ENCODE measurements at places on chromosomes 4 and X.

DNA sequence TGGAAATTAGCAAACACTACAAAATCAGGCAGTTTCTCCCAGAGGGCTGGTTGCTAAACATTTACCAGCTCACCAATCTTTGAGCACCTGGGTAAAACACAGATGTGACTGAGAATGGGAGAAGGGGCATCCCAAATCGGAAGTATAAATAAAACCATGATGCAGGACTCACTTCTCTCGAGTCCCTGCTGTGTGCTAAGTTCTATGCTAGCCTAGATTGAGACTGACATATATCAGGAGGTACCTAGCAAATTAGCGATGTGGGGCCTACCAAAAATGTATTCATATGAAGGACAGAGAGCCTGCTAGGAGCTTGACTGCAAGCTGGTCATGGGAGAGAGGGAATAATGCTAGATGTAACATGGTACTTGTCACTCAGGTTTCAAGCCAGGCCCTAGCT, 171.9 kb upstream of the PGRMC2 start:
- no peaks in the 10 kb centered on the region for H3K27me3 ChIP-seq
- no peaks in the 10 kb centered on the region for H3K36me3 ChIP-seq

GRCh38 chr4:104940927-104941326, 205.7 kb upstream of the TET2 start:
- H3K4me3 ChIP-seq: no peak overlapping the region
- no peak for DNase-seq
- no peak overlapping the region for H3K27ac ChIP-seq
- no peaks in the 10 kb centered on the region for H3K4me1 ChIP-seq
- no peaks in the 10 kb centered on the region for H3K27me3 ChIP-seq

DNA sequence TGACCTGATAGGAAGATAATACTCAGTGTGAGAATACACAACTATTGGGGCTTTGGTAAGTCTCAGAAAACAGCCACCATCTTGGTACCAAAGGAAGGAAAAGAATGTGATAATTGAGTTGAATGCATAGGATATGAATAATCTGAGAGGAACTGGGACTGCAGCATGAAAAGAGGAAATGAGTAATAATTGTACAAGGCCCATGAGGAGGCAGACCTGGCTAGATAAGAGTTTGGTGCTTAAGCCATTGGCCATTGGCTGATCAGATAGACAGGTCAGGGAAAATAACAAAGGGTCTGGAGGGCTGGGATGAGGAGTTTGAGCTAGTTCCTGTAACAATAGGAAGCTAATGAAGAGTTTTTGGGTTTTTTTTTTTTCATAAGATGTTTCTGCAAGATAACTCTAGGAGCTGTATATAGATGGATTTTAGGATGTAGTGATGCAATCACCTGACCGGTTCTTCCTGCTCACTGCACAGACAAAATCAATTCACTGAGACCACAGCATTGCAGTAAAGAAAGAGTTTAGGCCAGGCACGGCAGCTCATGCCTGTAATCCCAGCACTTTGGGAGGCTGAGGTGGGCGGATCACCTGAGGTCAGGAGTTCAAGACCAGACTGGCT, 5.3 kb upstream of the TRMT2B start:
- no peak overlapping the region for H3K27ac ChIP-seq
- H3K36me3 ChIP-seq: no peaks in the 10 kb centered on the region
- no peak for DNase-seq

DNA sequence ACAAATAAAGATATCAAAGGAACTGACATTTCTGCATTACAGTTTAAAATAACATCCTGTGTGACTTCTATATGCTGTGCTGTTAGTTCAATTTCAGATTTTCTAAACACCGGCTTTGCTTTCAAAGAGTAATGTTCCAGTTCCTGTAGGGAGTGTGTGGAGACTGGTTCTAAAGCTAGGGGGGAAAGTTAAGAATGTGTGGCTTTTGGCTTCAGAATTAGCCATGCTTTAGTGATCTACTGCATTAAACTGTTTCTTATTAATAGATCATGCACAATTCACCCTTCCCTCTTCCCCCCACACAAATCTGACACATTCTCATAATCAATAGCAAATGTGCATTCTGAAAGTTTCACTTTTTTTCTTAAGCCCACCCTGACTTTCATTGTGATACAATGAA, 32.0 kb upstream of the DKK2 start:
- no peaks in the 10 kb centered on the region for H3K36me3 ChIP-seq
- no peak for DNase-seq
- H3K27me3 ChIP-seq: no peaks in the 10 kb centered on the region
- H3K4me3 ChIP-seq: no peak overlapping the region
- H3K27ac ChIP-seq: no peak overlapping the region

GRCh38 chr4:145107126-145107525, 9.0 kb downstream of the ABCE1 start:
- H3K36me3 ChIP-seq: peaks cover 63% of the 10 kb centered on the region
- no peak for DNase-seq
- no peak overlapping the region for H3K4me3 ChIP-seq

DNA sequence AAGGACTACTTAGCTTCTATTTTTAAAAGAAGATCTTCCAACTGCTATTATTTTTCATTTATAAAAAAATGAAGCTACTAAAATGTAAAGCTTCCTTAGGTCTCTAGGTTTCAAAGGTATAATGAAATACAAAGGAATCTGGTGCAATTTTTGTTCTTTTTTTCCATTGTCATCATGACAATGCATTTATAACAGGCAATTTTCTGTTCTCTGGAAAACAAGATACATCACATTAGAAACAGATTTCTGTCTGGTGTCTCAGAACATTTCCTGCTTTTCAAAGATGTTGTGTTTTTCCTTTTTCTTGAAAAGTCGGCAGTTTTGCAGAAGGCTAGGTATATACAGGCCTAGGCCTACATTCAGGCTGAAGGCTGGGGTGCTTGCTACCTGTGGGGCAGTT, 63.6 kb upstream of the ATP8A1 start:
- no peaks in the 10 kb centered on the region for H3K36me3 ChIP-seq
- no peak overlapping the region for H3K27ac ChIP-seq
- no peak for DNase-seq
- no peaks in the 10 kb centered on the region for H3K27me3 ChIP-seq
- H3K4me3 ChIP-seq: no peak overlapping the region
- no peaks in the 10 kb centered on the region for H3K4me1 ChIP-seq

- H3K4me1 ChIP-seq: peaks cover 4% of the 10 kb centered on the region
- no peak overlapping the region for H3K4me3 ChIP-seq
- no peaks in the 10 kb centered on the region for H3K27me3 ChIP-seq
These were observed 18.1 kb upstream of the TRIM2 start for GRCh38 chr4:153186046-153186728.

GRCh38 chr4:98816386-98816785, 112.5 kb downstream of the EIF4E start:
- peaks cover 3% of the 10 kb centered on the region for H3K4me1 ChIP-seq
- DNase-seq: no peak
- no peaks in the 10 kb centered on the region for H3K27me3 ChIP-seq
- H3K36me3 ChIP-seq: no peaks in the 10 kb centered on the region
- no peak overlapping the region for H3K4me3 ChIP-seq

DNA sequence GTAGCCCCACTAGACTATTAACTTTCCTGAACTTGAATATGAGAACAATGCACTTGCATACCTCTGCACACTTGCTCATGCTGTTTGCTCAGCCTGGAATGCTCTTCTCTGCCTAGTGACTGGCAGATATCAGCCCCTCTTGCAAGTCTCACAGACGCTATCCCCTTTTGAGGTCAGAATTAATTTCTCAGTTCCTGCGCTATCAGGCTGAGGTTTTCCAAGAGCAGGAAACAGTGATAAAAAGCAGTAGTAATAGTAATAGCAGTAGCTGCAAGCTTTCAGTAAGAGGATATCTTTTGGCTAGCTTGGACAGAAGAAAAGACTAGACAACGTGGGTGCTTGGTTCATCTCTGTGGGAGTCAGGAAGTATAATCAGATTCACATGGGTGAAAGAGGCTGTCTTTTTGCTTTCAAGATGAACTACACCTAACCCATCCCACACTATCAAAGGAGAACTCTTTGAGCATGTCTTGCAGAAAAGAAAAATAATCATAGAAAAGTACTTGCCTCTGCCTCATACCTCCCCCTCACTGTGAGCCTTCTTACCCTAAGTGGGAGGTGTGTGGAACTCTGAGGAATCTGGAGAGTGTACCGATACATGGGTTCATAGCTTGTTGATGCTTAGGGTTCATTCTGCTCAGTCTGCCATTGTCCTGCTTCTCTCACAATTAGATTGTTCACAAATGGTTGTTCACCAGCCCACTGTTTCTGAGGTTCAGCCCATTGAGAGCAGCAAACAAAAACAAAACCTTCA, 11.3 kb upstream of the DRP2 start:
- H3K27me3 ChIP-seq: no peaks in the 10 kb centered on the region
- H3K4me1 ChIP-seq: no peaks in the 10 kb centered on the region
- no peaks in the 10 kb centered on the region for H3K36me3 ChIP-seq
- H3K4me3 ChIP-seq: no peak overlapping the region
- H3K27ac ChIP-seq: no peak overlapping the region

- H3K4me3 ChIP-seq: no peak overlapping the region
- no peaks in the 10 kb centered on the region for H3K36me3 ChIP-seq
- no peaks in the 10 kb centered on the region for H3K4me1 ChIP-seq
- H3K27ac ChIP-seq: no peak overlapping the region
- H3K27me3 ChIP-seq: no peaks in the 10 kb centered on the region
These were observed 364.8 kb downstream of the PCDH10 start for GRCh38 chr4:133513901-133514300.

- H3K27me3 ChIP-seq: no peaks in the 10 kb centered on the region
- peaks cover 6% of the 10 kb centered on the region for H3K4me1 ChIP-seq
- no peak overlapping the region for H3K27ac ChIP-seq
- H3K4me3 ChIP-seq: no peak overlapping the region
These were observed 97.3 kb downstream of the EMCN start for GRCh38 chr4:100420571-100420970.

DNA sequence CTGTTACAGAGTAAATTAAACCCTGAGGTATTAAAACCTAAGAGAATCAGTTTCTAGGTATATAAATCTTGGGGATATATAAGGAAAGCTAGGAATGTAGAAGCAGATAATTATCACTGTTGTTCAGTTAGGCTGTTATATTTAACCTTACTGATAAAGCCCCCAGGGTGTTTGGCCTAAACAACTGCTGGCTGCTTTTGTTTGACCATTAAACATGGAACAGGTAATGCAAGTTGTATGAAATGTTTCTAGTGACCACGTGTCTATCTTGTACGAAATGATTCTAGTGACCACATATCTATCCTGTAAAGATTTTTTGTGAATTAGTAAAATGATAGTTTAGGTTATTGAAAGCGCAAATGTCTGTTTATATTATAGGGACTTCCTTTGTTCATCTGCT, 52.6 kb downstream of the SGMS2 start:
- no peak overlapping the region for H3K27ac ChIP-seq
- H3K36me3 ChIP-seq: no peaks in the 10 kb centered on the region
- DNase-seq: no peak
- no peaks in the 10 kb centered on the region for H3K4me1 ChIP-seq
- no peak overlapping the region for H3K4me3 ChIP-seq

DNA sequence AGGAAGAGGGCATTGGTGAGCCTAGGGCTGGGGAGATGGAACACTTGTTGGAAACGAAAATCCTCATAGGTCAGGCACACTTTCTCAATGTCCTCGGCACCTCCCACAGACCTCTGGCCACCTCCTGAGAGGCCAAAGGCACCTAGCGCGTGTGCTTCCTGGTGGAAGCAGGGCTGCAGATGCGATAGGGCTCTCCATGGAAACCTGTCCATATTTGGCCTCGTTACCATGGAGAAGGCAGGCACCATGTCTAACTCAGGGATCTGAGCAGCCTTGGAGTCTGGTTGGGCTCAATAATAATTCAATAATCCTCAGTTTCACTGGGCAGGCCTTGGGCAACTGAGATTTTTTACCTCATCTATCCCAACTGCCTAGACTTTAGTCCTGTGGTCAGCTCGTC, 58.3 kb downstream of the RAI2 start:
- H3K4me3 ChIP-seq: no peak overlapping the region
- no peak overlapping the region for H3K27ac ChIP-seq
- DNase-seq: no peak
- no peaks in the 10 kb centered on the region for H3K4me1 ChIP-seq
- H3K27me3 ChIP-seq: no peaks in the 10 kb centered on the region

DNA sequence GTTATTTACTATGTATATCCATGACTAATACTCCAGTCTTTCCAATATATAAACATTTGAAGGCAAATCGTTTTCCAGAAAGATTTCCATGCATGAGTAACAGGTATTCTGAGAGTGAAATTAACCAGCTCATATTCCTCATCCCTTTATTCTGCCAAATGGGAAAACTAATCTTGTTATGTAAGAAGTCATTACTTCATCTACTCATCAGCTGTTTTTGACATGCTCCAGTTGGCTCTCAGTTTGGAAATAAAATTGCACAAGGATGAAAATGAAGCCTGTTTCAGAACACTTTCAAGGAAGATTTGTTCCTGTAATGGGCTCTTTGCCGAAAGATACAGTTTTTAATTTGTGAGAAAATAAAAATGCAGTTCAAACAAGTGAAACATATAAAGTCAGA, 121.9 kb downstream of the KCTD8 start:
- no peak overlapping the region for H3K4me3 ChIP-seq
- no peak overlapping the region for H3K27ac ChIP-seq
- no peak for DNase-seq
- no peaks in the 10 kb centered on the region for H3K27me3 ChIP-seq
- no peaks in the 10 kb centered on the region for H3K36me3 ChIP-seq

- H3K27ac ChIP-seq: no peak overlapping the region
- no peaks in the 10 kb centered on the region for H3K27me3 ChIP-seq
- no peak overlapping the region for H3K4me3 ChIP-seq
- H3K4me1 ChIP-seq: no peaks in the 10 kb centered on the region
- DNase-seq: no peak
These were observed 73.9 kb downstream of the CASP3 start for GRCh38 chr4:184575306-184575705.

GRCh38 chrX:10110316-10110935, 46.3 kb upstream of the CLCN4 start:
- H3K36me3 ChIP-seq: no peaks in the 10 kb centered on the region
- H3K4me1 ChIP-seq: peaks cover 34% of the 10 kb centered on the region
- no peak overlapping the region for H3K4me3 ChIP-seq
- H3K27ac ChIP-seq: peak overlapping the region; percentile 45
- no peak for DNase-seq

- H3K27ac ChIP-seq: no peak overlapping the region
- no peaks in the 10 kb centered on the region for H3K27me3 ChIP-seq
- DNase-seq: no peak
- no peak overlapping the region for H3K4me3 ChIP-seq
- H3K36me3 ChIP-seq: no peaks in the 10 kb centered on the region
These were observed 41.5 kb downstream of the SEL1L3 start for GRCh38 chr4:25821267-25821666.

- H3K27ac ChIP-seq: peak overlapping the region; percentile 50
- no peaks in the 10 kb centered on the region for H3K36me3 ChIP-seq
- no peak overlapping the region for H3K4me3 ChIP-seq
- H3K4me1 ChIP-seq: peaks cover 12% of the 10 kb centered on the region
- H3K27me3 ChIP-seq: no peaks in the 10 kb centered on the region
These were observed 192.1 kb downstream of the SPRY1 start for GRCh38 chr4:123588631-123589241.

GRCh38 chr4:16411501-16412085, 185.3 kb upstream of the TAPT1 start:
- H3K36me3 ChIP-seq: no peaks in the 10 kb centered on the region
- no peaks in the 10 kb centered on the region for H3K4me1 ChIP-seq
- no peak overlapping the region for H3K4me3 ChIP-seq
- H3K27ac ChIP-seq: no peak overlapping the region

GRCh38 chr4:121155893-121156292, 8.2 kb downstream of the TNIP3 start:
- H3K27me3 ChIP-seq: peaks cover 5% of the 10 kb centered on the region
- H3K4me1 ChIP-seq: peaks cover 15% of the 10 kb centered on the region
- peak overlapping the region; percentile 48 for H3K4me3 ChIP-seq
- no peak for DNase-seq
- no peak overlapping the region for H3K27ac ChIP-seq

Measured in suprapubic skin (tissue), 4 donors.